ENCODE measurements at places on chromosomes 1 and 21.
A peak's percentile ranks its signal among the peaks of the same experiment; 100 is the strongest.

DNA sequence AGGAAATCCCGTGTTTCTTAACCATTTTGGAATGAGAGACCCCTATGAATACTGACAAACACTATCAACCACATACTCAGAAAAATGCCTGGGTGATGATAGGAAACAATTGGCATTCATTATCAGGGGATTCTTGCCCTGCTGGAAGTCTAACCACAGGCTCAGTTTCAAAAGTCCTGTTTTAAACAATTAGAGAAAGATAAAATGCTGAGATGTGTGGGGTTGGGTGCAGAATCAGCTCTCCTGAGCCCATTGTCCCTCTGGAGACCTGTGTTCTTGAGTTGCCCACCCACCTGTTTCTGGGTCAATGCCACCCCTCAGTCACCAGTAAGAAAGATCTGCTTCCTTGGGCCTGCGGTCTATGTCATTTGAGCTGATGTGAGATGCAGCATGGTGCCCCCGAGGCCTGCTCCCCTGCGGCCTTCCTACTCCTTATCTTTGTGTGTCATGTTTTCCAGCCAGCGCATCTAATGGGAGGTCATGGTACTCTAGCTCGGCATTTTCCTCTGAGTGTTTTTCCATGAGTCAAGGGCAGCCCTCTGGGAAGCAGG is 130.3 kb upstream of the PLXNA2 start:
- DNase-seq = no peak

DNA sequence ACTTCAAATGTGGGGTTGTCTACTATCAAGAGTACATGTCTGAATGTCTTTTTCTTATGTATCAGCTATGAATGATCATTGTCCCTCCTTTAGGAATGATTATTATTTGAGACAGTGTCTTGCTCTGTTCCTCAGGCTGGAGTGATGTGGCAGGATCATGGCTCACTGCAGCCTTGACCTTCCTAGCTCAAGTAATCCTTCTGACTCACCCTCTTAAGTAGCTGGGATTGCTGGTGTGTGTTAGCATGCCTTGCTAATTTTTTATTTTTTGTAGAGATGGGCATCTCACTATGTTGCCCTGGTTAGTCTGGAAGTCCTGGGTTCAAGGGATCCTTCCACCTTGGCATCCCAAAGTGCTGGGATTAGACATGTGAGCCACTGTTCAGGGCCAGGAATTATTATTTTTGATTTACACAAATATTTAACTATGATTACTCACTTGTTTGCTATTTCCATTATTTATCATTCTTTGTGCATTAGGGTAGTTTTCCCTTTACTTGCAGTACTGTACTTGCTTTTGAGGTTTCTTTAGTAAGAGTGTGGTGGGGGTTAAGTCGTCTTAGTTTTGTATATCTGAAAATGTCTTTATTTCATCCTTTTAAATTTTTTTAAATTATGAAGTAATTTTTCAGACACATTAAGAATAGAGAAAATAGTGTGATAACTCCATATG is 12.8 kb downstream of the S100A7 start:
- no peak for DNase-seq

- DNase-seq = no peak
Measured at GRCh38 chr1:204842892-204843291, 27.8 kb upstream of the NFASC start.

- DNase-seq = no peak
Measured at GRCh38 chr21:15688016-15688415, 41.8 kb upstream of the USP25 start.

DNA sequence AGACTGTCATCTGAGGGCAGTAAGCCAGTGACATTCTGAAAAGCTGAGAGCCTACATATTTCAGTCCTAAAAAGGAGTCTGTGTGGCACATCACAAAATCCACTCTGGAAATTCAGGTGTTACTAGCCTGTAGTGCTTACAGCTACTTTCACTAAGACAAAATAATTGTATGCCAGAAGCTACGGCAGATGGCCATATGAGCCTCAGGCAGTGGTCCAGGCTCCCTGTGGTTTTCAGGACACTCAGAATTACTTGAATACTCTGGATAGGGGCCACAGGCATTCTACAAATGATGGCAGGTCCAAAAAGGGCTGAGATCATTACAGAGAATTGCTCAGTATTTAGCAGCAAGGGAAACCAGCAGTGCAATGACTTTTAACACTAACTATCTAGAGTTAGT is 527.1 kb downstream of the MRPL39 start:
- DNase-seq = no peak

- DNase-seq = no peak
Measured at GRCh38 chr1:101588677-101589076, 351.9 kb downstream of the S1PR1 start.

DNA sequence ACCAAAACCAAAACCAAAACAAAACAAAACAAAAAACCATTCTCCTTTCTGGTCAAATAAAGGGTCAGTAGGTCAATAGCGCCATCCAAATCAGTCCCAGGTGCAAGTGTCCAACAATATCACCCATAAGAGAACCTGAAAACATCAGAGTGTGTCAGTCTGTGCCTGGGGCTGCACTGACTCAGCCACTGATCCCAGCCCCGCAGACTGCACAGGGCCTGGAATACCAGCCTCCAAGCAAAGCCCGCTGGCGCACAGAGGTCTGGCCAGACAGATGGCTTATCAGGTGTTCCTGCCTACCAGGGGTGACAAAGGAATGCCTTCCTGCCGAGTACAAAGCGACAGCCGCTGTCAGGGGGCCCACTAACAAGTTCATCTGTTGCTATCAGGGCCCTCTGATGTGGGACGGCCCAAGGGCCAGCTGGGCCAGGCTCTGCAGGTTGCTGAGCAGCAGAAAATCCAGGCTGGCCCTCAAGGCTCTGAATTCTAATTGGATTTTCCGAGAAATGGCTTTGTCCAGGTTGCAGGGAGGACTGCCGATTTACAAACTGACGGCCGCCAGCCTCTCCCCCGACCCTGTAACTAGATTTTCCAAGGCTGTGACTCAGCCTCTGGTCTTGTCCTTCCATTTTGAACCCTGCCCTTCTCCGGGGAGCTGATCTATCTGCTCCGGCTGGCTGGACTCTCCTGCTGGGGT is 13.7 kb upstream of the TMEM51 start:
- peak; percentile 16 for DNase-seq

DNA sequence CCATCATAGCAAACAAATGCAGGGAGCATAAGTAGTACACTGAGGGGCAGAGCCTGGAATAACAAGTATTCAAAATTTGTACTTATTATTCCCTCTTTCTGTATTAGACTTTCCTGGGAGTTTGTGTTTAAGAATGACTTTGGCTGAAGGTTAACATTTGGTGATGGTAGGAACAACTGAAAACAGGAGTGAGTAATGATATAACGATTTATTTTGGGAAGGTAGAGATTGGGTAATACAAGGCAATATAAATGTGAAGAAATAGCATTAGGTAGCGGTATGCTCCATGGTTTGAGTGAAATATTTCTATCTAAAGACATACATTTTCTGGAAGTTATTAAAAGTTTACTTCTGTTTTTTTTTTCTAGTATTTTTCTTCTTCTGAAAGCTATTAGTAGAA is 18.5 kb upstream of the C1orf21 start:
- no peak for DNase-seq

DNA sequence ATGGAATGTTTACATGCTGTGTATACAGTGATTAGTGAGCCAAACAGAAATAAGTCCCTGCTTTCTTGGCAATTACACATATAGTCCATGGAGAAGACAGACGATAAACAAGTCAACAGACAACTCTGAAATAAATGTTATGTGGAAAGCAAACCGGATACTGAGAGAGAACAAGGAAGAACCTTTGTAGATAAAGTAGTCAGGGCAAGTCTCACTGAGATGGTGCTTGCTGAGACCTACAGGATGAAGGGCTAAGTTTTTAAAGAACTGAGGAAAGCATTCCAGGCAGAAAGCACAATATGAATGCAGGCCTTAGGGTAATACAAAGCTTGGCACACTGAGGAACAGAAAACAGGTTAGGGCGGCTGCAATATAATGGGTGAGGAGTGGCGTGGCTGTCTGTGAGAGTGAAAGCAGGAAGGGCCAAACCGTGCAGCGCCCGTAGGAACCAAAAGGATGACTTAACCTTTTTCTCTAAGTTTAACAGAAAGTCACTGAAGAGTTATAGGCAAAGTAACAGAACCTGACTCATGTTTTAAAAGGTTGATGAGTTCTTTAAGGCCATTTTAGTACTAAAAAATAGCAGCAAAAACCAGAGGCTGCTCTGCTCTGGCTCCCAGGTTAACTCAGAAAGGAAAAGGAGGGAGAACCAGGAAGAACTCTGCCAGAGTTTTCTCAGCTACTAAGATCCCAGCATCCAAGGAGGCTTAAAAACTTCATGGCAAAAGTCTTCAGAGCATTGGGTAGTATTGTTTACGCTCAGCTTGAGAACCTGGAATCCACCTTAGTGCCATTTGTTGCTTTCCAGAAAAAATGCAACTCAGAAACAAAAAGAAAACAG is 8.7 kb upstream of the TTF2 start:
- no peak for DNase-seq

GRCh38 chr21:44337941-44338895 is 972 bp downstream of the CFAP410 start:
- peak; percentile 25 for DNase-seq

DNA sequence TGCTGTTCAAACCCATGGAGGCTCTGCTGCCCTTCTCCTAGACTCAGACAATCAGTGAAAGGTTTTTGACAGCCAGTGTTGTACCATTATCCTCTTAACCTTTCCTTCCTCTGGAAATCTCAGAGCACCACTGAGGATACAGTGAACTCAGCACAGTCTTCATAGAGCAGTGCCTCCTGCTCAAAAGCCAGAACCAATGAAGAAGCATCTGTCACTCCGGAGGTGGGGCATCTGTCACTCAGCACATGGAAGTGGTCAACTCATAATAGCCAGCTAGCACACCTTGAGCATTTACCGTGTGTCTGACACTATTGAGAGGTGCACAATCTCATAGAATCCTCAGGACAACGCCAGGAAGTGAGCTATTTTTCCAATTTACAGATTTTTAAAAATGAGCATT is 62.4 kb downstream of the NMNAT2 start:
- DNase-seq = no peak

DNA sequence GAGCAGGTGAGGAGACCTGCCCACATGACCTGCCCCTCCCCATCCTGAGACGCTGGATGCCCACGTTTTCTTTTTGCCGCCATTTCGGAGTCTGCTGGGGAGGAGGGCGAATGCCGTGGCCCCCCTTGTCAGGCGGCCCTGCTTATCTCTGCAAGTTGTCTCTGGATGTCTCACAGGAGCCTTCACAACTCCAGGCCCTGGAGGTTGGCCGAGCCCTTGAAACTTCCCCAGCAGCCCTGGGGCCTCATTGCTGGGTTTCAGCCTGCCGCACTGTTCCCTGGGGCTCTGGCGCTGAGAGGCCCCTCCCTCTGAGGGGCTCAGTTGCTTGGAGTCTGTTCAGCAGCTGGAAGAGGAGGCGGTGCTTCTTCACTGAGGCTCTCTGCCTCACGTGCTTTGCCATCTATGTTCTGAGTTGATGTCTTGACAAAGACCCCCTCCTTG is 29.8 kb upstream of the ZBTB21 start:
- DNase-seq = no peak

- DNase-seq = no peak
Measured at GRCh38 chr1:216832192-216832591, 109.0 kb upstream of the ESRRG start.

DNA sequence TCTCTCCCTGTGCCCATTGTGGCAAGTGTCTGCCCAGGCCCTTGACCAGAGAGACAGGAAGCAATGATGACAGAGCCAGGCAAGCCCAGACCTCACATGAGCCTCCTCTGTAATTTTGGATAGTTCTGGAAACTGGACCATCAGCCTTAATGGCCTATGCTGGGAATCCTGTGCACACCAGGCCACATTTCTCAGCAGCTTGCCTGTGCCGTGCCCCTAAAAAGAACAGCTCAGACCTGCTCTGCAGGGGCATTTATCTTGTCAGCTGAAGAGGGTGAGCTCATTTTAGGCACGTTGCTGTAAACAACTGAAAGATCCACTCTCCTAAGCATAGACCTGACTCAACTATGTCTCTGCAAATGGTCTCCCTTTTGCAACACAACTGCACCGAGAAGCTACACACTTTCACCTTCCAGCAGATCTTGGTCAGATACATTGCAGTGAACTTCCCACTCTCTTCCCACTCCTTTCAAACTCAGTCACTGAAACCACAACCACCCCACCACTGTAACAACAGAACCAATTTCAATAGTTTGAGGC is 53.5 kb upstream of the BACH1 start:
- DNase-seq = no peak

DNA sequence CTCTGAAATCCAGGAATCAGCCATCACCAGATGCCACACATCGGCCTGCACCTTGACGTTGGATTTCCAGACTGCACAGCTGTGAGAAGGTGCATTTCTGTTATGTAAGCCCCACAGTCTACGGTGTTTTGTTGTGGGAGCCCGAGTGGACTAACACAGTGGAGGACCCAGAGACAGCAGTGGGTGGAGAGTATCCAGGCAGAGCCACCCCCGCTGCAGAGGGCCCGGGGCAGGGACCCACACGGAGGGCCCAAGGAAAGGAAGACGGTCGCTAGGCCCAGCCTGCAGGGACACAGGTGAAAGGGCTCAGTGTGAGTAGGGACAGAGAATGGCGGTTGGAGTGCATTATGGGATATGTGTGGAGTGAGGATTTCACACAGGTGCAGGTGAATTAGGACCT is 288.3 kb upstream of the AJAP1 start:
- DNase-seq = no peak

GRCh38 chr1:28314547-28314941 is 14.3 kb upstream of the MED18 start:
- no peak for DNase-seq

- no peak for DNase-seq
Measured at GRCh38 chr1:153395136-153395685, 4.3 kb upstream of the S100A8 start.

GRCh38 chr1:113205980-113206766 is 133.2 kb downstream of the LRIG2 start:
- no peak for DNase-seq

- no peak for DNase-seq
Measured at GRCh38 chr21:42056996-42057689, 14.0 kb upstream of the UMODL1 start.

DNA sequence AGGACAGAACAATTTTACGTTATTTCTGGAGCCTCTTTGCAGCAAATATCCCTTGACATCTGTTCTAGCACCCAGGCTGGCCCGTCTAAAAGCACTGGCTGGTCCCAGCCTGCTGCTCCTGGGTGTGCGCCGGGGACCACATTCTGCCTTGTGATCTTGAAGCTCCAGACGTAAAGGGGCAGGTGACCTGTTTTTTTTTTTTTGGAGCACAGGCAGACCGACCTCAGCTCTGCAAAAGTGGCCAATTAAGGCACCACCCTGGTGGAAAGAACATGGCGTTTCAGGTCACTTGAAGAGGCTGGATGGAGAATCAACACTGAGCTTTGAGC is 13.8 kb upstream of the CAMTA1 start:
- no peak for DNase-seq

- no peak for DNase-seq
Measured at GRCh38 chr1:67601539-67601938, 83.5 kb upstream of the GADD45A start.

DNA sequence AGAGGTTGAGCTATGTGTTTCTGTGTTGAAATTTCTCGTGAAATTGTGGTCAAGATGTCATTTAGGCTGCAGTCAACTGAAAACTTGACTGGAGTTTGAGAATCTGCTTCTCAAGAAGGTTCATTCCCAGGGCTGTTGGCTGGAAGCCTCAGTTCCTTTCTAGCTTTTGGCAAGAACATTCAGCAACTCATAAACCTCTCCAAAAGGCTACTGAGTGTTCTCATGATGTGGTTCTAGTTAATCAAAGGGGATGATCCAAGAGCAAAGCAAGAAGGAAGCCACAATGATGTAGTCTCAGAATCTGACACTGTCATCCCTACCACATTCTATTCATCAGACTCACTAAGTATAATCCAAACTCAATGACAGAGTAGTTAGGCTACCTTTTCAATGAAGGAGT is 66.6 kb downstream of the SPATA6 start:
- DNase-seq = no peak

Data from RCC 7860 (cell line).